ENCODE measurements at places on chromosomes 12 and 14.

- no peak for DNase-seq
Measured at GRCh38 chr14:99080306-99080705, 191.7 kb downstream of the BCL11B start.

GRCh38 chr12:51403159-51403558, 12.0 kb upstream of the GALNT6 start:
- DNase-seq: no peak

DNA sequence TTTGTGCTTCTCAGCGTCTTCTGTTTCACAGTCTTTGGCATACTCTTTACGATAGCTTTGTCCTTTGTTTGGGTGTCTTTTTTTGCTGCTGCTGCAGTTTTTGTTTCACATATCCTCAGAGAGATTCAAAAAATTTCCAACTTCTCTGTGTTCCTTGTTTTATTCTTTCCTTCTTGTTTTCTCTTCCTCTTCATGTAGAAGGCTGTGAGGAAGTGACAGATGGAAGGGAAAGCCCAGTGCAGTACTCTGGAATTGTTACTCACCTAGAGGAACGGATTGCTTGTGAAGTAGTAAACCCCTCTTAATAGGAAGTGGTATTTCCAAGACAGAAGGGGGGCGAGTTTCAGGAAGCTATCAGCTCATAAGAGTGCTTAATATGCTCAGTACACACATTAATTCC, 1.7 kb downstream of the CREBL2 start:
- no peak for DNase-seq

DNA sequence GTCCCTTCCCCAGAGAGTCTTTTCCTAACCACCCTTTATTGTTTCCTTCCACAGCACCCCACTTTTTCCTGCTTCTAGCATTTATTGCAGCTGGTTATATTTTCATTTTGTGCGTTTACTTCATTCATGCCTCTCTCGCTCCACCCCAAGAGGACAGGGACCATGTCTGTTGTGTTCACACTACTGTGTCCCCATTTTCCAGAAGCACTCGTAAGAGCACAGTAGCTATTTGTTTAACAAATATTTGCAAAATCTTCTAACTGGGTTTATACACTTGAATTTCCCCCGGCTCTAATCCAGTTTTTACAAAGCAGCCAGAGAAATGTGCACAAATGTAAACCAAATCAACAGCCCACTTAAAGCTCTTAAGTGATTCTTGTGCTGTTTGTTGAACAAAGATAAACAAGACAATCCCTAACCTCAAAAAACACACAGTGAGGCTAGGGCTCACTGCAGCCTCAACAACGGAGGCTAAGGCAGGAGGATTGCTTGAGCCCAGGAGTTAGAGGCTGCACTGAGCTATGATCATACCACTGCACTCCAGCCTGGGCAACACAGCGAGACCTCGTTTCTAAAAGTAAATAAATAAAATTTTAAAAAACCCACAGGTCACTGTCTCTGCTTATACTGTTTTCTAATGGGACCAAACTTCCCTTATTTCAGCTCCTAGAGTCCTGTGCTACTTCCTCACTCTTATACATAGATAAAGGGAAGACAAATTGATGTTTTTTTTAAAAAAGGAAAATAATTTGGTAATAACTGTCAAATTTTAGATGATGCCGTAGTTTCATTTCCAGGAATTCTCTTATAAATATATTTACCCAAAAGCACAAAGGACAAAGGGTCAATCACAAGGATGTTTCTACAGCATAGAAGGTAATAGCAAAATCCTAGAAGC, 6.6 kb upstream of the ABCD4 start:
- DNase-seq: no peak

DNA sequence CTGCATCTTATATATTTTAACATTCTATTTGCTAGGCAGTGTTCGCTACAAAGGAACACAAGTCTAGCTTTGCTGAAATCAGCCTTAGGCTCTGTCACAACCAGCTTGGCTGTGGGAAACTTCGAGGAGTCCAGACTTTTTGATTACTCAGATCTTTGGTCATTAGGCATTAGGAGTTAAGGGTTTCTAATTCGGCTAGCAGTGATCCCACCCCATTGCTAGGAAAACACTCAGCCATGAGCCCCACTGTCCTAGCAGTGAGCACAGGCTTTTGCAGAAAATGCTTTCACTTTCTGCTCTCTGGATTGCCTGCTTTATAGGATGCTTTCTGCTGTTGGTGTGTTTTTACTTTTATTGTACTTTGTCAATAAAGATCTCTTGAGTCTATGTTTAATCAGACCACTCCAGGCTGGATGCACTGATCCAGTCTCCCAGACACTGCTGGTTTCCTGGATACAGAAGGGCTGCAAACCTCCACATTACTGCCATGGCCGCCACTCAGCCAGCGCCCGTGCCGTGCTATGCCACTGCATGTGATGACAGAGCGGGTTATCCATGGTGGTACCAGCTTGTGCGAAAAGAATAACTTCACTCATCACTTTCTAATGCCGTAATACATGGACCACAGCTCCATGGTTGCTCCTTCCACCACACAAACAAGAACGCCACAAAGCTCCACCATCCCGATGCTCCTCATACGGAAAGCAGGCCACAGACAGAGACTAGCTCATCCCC, 41.0 kb upstream of the PYGL start:
- DNase-seq: no peak

DNA sequence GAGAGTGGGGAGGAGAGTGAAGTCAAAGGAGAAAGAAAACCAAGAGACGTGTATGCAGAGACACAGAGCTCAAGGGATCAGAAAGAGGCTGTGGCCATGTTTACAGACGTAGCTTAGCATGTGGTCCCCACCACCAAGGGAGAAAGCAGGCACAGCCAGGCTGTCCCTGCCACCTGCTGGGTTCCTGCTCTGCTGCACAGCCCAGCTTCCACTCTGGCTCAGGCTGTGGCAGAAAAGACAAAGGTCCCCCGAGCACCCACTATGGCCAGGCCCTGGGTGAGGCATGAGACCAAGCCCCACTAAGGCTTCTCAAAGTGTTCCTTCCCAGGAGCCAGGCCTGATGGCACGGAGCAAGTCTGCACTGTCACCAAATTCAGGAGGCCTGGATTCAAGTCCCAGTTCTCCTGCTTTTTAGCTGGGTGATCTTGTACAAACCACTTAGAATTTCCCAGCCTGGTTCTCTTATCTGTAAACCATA, 25.9 kb upstream of the COL2A1 start:
- no peak for DNase-seq

DNA sequence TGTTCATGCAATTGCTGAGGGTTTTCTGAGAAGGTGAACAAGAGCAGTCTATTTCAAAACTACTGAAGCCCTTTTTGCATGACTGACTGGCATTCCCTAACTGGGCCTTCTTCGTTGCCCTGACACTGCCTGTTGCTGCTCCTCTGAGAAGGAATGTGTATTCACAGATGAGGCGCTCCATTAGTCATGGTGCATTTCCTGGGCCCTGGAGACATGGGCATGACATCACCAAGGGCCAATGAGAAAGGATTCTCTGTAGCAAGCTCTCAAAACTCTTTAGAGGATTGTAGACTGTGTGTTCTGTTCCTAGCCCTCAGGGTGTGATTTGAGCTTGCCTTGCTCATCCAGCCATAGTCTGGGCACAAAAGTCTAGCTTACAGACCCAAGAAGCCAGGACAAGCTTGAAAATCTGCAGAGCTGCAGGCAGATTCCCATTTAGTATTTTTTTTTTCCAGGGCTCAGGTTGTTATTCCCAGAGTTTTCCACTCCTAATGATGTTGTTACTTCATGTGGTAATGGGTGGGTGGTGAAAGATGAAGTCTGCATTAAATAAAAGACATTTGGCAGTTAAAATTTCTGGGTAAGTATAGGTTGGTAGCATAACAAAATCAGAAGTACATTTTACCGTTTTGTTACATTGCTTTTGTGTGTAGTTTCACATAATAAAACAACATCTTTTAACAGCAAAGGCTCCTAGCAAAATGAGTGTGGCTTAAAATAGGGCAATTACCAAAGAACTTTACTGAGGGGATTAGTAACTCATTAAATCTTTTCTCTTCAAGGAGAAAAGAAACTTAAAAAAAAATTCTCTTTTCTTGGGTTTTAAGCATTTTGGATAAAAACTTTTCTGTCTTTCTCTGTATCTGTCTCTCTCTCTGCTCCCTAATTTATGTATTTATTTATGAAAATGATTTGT, 318.4 kb downstream of the RAD51B start:
- DNase-seq: no peak

GRCh38 chr12:124685689-124686369, 118.4 kb upstream of the NCOR2 start:
- no peak for DNase-seq

DNA sequence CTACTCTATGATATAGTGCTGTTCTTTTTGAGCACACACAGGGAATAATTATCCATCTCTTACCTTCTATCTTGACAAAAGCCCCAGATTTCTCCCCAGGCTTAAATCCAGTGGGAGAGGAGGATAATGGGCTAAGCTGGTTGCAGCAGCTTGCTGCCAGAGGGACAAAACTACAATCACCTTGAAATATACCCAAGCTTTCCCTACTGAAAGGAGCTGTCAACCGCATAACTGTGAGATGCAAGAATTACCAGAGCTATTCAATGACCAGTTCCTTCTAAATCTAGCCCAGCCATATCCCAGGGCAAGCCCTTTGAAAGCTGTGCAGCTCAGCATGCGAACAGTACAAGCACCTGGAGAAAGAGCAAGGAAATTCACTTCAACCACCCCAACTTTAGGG, 943 bp upstream of the MGAT4C start:
- no peak for DNase-seq

DNA sequence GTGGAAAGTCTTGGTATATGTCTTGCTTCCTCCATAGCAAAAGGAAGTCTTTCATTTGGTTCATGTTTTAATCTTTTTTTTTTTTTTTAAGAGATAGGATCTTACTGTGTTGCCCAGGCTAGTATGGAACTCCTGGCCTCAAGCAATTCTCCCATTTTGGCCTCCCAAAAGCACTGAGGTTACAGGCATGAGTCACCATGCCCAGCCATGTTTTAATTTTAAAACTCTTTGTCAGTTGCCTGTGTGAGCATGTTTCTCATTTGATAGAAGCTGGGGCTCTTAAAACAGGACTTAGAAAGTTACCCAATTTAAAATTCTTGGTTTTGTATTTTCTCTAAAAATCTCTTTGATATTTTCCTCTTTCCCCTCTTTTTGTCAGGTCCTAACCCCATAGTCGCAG, 45.0 kb upstream of the REP15 start:
- no peak for DNase-seq

DNA sequence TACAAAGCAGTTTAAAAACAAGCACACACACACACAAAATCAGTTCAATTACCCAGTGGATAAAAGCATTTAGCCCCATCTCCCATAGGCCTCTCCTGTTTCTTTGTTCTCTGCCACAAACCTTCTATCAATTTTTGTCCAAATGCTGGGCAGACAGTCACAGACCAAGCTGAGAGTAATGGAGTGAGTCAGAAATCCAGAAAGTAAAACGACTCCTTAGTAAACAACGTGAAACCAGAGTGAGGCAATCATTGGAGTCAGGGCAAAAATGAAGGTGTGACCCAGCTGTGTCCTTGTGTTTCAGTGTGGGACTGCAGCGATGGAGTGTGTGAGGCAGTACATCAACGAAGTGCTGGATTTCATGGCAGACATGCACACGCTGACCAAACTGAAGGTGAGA, 102.0 kb downstream of the PRIMA1 start:
- DNase-seq: no peak

- DNase-seq: no peak
Measured at GRCh38 chr12:114683709-114684097, 272 bp downstream of the TBX3 start.

DNA sequence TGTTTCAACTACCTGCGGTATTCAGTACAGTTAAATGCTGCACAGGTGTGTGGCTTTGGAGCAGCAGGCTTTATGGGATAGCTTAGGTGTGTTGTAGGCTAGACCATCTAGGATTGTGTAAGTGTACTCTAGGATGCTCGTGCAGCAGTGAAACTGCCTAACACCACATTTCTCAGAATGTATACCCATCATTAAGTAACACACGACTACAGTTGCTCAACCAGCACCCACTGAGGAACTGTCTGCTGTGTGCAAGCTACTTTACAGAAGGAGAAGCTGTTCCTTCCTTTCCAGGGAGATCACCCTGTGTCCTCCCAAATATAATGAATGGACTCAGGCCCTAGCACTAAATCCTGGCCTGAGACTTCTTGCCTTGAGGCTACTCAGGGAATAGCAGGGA, 94.8 kb downstream of the SLC24A4 start:
- no peak for DNase-seq

DNA sequence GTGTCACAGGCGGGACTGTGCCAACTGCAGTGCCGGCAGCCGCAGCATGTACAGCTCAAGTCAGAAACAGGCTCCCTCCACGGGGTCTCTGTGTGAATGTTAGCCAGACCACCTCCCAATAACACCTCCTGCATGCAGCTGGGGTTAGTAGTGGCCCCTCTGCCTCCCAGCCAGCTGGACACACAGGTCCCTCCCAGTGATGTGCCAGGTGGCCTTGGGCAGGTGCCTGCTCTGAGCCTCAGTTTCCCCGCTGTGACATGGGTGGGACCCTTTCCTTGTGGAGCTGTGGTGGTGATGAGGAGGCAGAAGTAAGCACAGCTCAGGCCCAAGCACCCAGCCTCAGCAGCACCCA, 139.9 kb downstream of the ADGRD1 start:
- no peak for DNase-seq

DNA sequence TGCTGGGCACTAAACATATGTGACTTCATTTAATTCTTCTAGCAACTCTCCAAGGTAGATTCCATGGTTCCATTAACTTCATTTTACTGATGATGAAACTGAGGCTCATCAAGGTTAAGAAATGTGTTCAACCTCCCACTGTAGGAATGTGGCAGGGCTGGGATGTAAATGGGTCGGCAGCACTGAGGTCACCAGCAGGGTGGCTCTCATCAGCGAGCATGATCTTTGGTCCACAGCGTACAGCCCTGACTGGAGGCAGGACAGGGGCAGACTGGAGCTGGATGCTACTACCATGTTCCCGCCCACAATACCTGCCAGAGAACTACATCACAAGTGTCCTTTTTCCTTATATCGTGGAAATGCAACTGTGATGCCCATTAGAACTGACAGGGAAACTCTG, 4.6 kb downstream of the APPL2 start:
- no peak for DNase-seq

DNA sequence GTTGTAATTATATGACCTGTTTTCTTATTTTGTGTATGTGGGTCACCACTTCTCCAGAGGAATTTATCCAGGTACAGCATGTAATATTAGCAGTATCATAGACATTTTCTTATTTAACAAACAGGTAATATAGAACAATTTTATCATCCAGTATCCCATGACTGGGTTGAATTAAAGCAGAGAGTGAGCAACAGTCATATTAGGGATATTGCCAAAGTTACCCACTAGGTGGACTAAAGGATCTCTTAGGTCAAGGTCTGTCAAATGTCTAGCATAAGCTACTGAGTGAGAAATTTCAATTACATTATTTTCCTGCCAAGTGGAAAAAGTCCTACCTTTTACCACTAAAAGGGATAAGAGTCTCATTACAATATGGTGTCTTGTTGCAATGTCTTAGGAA, 62.1 kb upstream of the TRIM9 start:
- DNase-seq: no peak

DNA sequence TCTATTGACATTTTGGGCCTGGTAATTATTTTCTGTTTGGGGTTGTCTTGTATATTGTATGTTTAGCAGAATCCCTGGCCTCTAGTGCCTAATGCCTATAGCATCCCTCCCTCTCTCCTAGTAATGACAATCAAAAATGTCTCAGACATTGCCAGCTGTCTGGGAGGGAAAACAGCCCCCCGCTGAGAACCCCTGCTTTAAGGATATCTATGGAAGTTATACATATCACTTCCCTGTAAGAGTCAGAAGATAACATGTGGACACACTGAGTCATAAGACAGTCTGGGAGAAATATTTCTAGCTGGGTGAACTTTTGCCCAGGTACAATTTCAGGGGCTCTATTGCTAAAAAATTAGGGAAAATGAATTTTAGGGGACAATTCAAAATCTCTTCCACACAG, 255.0 kb downstream of the PAWR start:
- DNase-seq: no peak

GRCh38 chr14:56474419-56475022, 105.1 kb upstream of the TMEM260 start:
- no peak for DNase-seq
